ENCODE measurements at places on chromosomes 11 and 22. TPM values are rescaled to one million over a fixed set of nuclear protein-coding genes. Genes with fewer than 3 reads are reported as not detected.

Gene NFAM1
- total RNA-seq = not detected

Gene NLRP14
- total RNA-seq = 0.65 TPM

Gene APOBEC3G
- total RNA-seq = 4.1 TPM

Gene CTSF
- 14.5 TPM for total RNA-seq
